A549 treated with CORT108297 at 1 μM for 4 hours (cell line): ENCODE measurements at places on chromosomes 7 and 10. TPM values are rescaled to one million over a fixed set of nuclear protein-coding genes. Genes with fewer than 3 reads are reported as not detected.

The MOGAT3 gene
- not detected in 5 replicates for total RNA-seq

The LRRTM3 gene
- not detected in 5 replicates for total RNA-seq

The CADPS2 gene
- 0.02 to 0.13 TPM (median 0.06 TPM) in 5 replicates for total RNA-seq

The MEPCE gene
- total RNA-seq, result 33.1 to 47.3 TPM (median 43.7 TPM) in 5 replicates

The ATOH7 gene
- total RNA-seq, result 0.12 to 0.34 TPM (median 0.28 TPM) in 5 replicates

The CLCN1 gene
- 0.02 to 0.08 TPM (median 0.07 TPM) in 4 of 5 replicates, not detected in the other for total RNA-seq

The ZPBP gene
- total RNA-seq, result not detected in 5 replicates

The SLC39A12 gene
- not detected in 5 replicates for total RNA-seq

The ANKRD61 gene
- total RNA-seq, result 0.54 to 0.78 TPM (median 0.62 TPM) in 5 replicates

The PPP3CB gene
- 16.0 to 20.4 TPM (median 17.8 TPM) in 5 replicates for total RNA-seq

The OR2A42 gene
- total RNA-seq, result not detected in 5 replicates

The PON1 gene
- total RNA-seq, result 0.29 to 1.2 TPM (median 0.68 TPM) in 5 replicates
